ENCODE measurements at places on chromosomes 4 and X. TPM values are rescaled to one million over a fixed set of nuclear protein-coding genes. Genes with fewer than 3 reads are reported as not detected.

GRCh38 chr4:81555489-81555888 lies 83.8 kb upstream of the RASGEF1B start:
- no peak for DNase-seq
- H3K4me3 ChIP-seq = no peak overlapping the region
- no peaks in the 10 kb centered on the region for H3K36me3 ChIP-seq
- no peaks in the 10 kb centered on the region for H3K4me1 ChIP-seq
- H3K27ac ChIP-seq = no peak overlapping the region

GRCh38 chr4:102165584-102165983 lies 179.7 kb downstream of the SLC39A8 start:
- H3K4me3 ChIP-seq = no peak overlapping the region
- H3K36me3 ChIP-seq = no peaks in the 10 kb centered on the region
- H3K4me1 ChIP-seq = no peaks in the 10 kb centered on the region
- no peaks in the 10 kb centered on the region for H3K27me3 ChIP-seq
- DNase-seq = no peak

DNA sequence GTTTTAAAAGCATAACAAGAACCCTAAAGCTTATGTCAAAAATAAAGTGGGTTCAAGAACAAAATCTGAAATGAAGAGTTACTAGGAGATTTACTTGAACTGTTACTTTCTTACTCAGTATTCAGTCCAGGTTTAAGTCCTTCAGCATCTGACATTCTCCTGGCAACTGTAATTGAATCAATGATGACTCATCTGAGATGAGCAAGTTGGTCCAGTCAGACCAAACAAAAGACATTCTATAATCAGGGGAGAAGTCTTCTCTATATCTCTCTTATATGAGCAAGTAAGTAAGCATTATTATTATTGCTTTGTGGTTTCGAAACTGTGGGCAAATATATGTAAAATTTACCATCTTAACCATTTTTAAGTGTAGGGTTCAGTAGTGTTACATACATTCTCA lies 34.6 kb downstream of the MAP9 start:
- H3K27ac ChIP-seq = no peak overlapping the region
- no peak overlapping the region for H3K4me3 ChIP-seq

FAM9B gene
- total RNA-seq = not detected

IL2 gene
- not detected for total RNA-seq
